Activated CD4-positive, alpha-beta T cell treated with anti-CD3 and anti-CD28 coated beads, Interleukin-2, amount 10 ng/mL, durations not matched to agents 24 days and 14 days (primary cell): ENCODE measurements at places on chromosomes 4 and X.
A peak's percentile ranks its signal among the peaks of the same experiment; 100 is the strongest.

- no peak for DNase-seq
These were observed 131.2 kb upstream of the PCDH18 start for GRCh38 chr4:137663251-137664045.

- no peak for DNase-seq
These were observed 22.1 kb downstream of the BEX3 start for GRCh38 chrX:103398421-103398864.

GRCh38 chrX:122087341-122087740 is 1039.9 kb downstream of the GLUD2 start:
- DNase-seq: no peak

GRCh38 chrX:13473442-13474163 is 95.8 kb upstream of the EGFL6 start:
- peak; percentile 71 for DNase-seq

DNA sequence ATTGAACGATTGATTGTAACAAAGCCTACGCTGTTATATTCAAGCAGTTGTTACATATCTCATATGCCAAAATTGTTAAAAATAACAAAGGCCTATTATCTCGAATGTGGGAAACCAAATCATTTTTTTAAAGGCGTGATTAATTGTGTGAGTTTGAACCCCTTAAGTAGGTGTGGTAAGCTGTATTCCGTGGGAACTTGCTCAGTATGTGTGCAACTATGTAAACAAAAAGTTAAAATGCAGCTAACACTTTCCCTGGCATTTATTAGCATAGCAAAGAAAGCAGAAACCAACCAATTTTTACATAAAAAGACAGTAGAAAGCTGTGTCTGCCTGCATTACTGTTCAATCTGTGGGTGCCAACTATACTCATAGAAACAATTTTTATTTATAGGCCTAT is 166.0 kb upstream of the HAND2 start:
- DNase-seq: no peak
